Stimulated activated CD4-positive, alpha-beta T cell treated with anti-CD3 and anti-CD28 coated beads, TNF-alpha, amount 100 ng/mL, for 1 hour (primary cell): ENCODE measurements at places on chromosomes 7 and 10.

DNA sequence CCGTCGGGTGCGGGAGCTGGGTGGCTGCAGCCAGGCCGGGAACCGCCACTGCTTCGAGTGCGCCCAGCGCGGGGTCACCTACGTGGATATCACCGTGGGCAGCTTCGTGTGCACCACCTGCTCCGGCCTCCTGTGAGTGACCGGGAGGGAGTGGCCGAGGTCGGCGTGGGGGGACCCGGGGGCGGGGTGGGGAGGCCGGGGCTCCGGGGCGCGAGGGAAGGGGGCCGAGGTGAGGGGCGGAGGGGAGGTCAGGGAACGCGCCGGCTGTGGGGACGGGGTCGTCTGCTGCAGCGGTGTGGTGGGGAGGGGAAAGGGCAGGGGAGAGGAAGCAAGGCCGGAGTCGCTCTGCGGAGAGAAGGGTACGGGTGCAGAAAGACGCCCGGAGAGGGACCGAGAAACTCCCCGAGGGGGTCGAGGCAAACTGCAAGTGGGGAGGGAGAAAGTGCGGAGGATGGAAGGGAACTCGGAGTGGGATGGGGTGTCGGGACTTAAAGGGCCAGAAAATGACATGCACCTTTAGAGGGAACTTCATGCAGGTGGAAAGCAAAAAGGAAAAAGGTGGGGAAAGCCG is 518 bp downstream of the AGFG2 start:
- no peak for DNase-seq

- DNase-seq = no peak
These were observed 18.3 kb downstream of the CLCN1 start for GRCh38 chr7:143334244-143334643.

GRCh38 chr10:131444286-131444685 is 132.8 kb upstream of the TCERG1L start:
- DNase-seq = no peak

GRCh38 chr10:35612385-35613106 is 7.4 kb downstream of the GJD4 start:
- DNase-seq = no peak
